ENCODE measurements at places on chromosomes 3 and 15. TPM values are rescaled to one million over a fixed set of nuclear protein-coding genes. Genes with fewer than 3 reads are reported as not detected.

The GNAT1 gene
- not detected for total RNA-seq

The ASB14 gene
- total RNA-seq = not detected

- DNase-seq = peak; percentile 28
Measured at GRCh38 chr15:68154923-68155559, 50.1 kb downstream of the CALML4 start.

- no peak for DNase-seq
Measured at GRCh38 chr3:128648940-128649663, 1.5 kb downstream of the RPN1 start.

DNA sequence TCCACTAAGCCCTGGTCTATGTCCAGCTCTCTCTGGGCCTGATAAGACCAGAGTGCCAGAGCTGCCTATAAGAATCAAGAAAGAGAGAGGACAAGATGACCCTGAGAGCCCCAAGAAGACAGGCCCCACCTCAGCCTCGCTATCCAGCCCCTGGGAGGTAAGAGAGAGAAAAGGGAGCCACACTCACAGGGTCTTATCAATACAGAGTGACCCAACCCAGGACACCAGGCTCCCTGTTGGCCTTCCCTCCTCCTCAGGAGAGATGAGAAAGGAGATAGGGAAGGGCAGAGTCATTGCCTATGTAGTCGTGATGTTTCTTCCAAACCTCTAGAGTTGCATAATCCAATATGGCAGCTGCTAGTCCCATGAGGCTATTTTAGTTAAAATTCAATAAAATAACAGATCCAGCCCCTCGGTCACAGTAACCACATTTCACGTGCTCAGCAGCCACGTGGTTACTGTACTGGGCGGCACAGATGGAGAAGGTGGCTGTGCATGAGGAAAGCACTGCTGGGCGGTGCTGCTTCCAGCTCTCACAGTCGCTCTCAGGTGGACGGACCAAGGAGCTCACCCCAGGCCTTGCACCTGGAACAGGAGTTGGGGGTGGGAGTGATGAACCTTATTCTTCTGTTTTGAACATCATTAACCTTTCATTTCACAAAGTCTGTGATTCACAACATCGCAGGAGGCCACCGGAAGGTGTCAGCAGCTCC lies 525.8 kb downstream of the SHQ1 start:
- DNase-seq = no peak

- no peak for DNase-seq
Measured at GRCh38 chr3:7292362-7292761, 431.4 kb downstream of the GRM7 start.

- no peak for DNase-seq
Measured at GRCh38 chr3:173257797-173258196, 116.8 kb upstream of the SPATA16 start.

DNA sequence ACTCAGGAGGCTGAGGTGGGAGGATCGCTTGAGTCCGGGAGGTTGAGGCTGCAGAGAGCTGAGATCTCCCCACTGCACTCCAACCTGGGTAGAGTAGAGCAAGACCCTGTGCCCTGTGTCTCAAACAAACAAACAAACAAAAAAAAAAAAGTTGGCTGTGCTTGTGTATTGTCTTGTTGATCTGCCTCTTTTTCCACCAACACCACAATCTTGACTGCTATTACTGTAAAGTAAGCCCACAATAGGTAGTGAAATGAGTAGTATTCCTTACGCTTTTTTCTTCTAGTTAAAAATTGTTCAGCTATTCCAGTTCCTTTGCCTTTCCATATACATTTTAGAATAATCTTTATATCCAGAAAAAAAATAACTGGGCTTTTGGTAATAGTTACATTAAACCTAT lies 35.5 kb downstream of the PTH1R start:
- DNase-seq = no peak

DNA sequence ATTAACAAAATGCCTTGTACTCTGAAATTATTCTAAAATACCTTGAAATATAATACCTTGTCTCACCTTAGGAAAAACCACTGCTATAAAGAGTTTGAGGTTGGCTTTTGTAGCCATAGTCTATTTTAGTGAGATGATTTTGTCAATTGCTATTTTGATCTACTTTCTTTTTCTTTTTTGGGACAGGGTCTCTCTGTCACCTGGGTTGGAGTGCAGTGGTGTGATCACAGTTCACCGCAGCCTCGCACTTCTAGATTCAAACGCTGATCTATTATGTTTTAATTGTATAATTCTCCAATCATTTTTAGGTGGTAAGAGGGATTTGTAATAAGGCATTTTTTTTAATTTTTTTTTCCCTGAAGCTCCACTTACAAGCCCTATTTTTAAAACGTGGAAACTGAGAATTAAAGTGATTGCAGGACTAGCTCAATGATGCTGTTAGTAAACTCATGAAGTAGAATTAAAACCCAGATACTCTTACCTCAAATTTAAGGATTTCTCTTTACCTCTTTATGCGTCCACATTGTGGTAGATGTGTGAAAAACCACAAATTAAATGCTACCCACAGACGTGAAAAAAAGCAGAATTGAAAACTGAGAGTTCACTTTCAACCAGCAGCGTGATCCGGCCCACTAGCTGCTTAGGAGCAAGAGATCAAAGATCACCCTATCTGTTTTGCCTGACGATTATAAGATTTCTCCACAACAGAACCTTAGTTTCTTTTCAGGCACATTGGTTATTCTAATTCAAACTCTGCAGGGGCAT lies 384.2 kb downstream of the CGGBP1 start:
- no peak for DNase-seq

- peak; percentile 76 for DNase-seq
Measured at GRCh38 chr3:98901119-98901391, 440 bp downstream of the DCBLD2 start.

DNA sequence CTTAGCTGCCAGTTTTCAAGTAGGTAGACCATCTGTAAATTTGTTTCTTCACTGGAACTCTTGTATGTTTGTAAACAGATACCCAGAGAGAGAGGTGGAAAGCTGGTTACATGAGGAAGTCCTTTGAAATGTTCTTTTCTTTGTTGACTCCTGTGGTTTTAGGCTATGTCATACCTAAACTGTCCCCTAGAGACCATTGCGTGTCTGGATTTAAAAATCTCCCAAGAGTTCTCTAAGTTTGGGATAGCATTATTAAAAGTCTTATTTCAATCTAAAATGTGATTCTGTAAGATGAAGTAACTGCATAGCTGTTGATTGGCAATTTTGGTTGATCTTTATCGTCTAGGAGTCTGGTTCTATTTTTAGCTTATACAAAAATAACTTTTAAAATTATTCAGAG lies 127.2 kb downstream of the GHSR start:
- no peak for DNase-seq

- no peak for DNase-seq
Measured at GRCh38 chr3:35849963-35850362, 210.6 kb downstream of the ARPP21 start.
